EL (cell line): ENCODE measurements at places on chromosomes 11 and 22.

DNA sequence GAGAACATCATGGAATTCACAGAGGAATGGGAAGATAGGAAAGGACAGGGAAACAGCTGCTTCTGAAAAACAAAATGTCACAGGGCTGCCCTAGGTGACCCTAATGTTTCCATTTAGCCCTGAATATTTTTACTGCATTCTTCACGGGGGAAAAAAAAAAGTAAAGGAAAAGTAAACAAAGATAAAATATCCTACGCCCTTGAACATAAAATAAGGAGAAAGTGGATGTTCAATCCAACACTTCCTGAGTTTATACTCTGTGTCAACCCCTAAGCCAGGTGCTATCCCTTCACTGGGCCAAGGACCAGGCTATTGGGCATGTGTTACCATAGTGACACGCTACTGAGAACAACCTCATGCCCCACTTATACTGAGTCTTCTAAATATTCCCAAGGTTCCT, 84.7 kb downstream of the FAM76B start:
- no peak for DNase-seq

DNA sequence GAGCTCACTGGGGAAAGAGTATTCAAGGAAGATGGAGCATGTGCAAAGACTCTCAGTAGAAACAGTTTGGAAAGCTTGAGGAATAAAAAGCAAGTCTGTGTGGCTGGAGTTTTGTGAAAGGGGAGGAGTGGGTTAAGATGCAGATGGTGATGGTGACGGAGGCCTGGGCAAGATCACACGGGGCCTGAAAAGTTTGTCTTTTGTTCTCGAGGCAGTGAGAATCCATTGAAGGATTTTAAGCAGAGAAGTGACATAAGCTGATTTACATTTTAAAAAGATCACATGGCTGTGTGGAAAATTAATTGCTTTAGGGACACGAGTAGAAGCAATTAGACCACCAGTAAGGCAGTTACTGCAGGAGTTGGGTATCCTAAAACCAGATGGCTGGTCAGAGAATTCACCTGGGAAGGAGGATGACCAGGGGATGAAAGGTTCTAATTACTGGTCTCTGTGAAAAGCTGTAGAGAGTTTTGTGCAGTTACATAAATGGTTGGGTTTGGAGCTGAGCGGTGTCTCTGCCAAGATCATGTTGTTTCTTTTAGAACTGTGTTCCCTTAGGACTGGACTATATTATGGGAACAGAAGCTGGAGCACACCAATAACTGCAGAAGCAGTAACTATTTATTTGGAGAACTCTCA, 7.1 kb downstream of the RRP8 start:
- DNase-seq: no peak

- DNase-seq: peak; percentile 67
Measured at GRCh38 chr11:57248780-57249383, 11.8 kb upstream of the APLNR start.

GRCh38 chr11:125513705-125514265, 17.7 kb upstream of the FEZ1 start:
- no peak for DNase-seq

GRCh38 chr11:64019106-64020037, 16.4 kb upstream of the FLRT1 start:
- no peak for DNase-seq

DNA sequence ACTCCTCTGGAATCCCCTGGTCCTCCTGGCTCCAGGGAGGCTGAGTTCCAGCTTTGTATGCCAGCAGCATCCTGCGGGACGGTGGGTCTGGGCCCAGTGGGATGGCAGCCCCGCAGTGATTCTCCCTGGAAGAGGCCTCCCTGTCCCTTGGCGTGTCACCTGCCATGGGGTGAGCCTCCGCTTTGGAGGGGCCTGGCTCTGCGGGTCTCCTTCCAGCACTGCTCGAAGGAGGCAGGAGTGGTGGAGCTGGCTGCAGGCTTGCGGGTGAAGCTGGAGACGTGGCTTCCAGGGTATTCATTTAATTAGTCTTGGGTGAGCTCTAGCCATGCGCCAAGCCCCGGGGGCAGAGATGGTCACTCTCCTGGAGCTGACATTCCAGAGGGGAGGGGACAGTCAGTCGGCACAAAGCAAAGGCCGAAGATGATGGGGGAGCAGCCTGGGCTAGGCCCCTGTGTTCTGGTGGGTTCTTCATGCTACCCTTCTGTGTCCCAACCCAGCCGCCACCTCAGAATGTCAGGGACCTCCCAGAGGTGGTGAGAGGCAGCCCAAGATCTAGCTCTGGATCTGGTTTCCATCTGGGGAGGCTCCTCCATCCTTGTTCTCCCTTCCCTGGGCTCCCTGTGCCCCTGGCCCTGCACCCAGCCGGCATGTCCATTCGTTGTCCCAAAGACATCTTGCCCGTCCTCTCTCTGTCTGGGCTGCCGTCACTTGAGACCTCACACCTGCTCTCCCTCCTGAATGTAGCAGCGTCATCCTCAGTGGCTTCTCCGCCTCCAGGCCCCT, 1332.5 kb downstream of the BRD1 start:
- DNase-seq: no peak

DNA sequence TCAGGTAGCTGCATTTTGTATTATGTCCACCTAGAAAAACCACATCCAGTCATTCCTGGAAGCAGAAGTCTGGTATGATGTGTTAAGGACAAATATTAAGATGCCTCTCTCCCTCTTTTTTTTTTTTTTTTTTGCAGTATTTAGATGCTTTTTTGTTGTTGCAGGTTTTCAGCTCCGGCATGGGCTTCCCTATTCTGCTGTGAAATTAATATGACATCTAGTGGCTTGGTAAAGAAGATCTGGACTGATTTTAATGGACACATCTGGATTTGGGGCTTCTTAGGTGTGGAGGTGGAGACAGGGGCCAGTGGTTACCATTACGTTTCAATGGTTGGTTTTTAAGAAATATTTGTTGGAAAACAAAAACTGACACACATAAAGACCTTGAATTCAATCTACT, 47.5 kb upstream of the RASSF10 start:
- DNase-seq: no peak

- DNase-seq: no peak
Measured at GRCh38 chr11:60251485-60252212, 8.7 kb upstream of the MS4A4E start.

- peak; percentile 72 for DNase-seq
Measured at GRCh38 chr11:107770551-107770951, 58.7 kb upstream of the SLN start.

DNA sequence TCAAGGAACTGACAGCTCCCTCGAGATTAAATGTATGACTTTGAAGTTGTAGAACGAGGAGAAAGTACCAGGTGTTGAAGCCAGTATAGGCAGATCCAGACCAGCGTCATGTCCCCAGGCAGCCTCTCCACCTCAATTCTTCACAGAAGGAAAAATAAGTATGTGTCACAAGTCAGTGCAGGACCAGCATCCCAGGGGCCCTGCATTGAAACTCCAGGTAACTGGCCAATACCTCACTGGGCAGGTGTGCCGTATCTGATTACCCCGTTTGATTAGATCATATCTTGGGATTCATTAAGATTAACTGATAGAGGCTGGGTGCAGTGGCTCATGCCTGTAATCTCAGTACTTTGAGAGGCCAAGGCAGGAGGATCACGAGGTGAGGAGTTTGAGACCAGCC, 466.7 kb upstream of the B3GAT1 start:
- no peak for DNase-seq

DNA sequence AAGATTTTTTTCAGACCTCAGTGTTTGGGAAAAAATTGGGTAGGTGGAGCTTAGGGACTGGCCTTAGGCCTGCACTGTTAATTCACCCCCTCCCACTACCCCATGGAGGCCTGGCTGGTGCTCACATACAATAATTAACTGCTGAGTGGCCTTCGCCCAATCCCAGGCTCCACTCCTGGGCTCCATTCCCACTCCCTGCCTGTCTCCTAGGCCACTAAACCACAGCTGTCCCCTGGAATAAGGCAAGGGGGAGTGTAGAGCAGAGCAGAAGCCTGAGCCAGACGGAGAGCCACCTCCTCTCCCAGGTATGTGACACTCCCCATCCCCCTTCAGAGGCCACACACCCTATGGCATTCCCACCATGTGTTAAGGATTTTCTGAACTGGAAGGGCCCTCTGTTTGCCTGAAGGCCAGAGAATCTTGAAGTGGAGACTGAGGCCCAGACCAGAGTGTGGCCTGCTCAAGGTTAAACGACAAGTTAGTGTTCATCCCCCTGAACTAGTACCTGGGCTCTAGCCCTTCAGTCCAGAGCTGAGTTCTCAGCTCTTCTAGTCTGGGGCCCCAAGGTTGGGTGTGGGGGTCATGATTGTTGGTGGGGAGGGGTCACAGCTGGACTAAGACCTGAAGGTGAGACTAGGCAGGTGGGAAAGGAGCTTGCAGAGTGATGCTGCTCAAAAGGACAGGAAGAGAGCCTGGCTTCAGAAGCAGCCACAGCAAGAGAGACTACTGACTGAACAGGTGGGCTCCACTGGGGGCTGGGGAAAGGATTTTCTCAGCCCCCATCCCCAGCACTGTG, 2.3 kb upstream of the FOLR1 start:
- DNase-seq: no peak

- DNase-seq: no peak
Measured at GRCh38 chr22:43731988-43732387, 80.1 kb downstream of the EFCAB6 start.

- DNase-seq: no peak
Measured at GRCh38 chr11:83612891-83613766, 327.0 kb upstream of the CCDC90B start.

GRCh38 chr22:26830837-26831236, 173.4 kb downstream of the MIAT start:
- no peak for DNase-seq

DNA sequence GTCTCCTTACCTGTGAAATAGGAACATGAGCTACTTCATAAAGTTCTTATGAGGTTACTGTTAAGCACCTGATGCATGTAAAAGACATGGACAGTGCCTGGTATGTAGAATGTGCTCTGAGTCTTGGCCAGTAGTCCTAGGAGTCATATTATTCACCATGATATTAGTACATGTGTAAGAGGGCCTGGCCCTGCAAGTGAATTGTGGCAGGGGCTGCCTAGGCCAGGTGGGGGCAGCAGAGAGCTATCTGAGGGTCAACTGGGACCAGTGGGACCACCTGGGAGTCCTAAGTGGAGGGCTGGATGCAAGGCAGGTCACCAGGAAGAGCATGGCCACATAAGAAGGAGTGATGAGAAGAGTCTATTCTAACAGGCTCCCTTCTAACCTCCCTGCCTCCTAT, 529.5 kb downstream of the SOX6 start:
- peak; percentile 35 for DNase-seq

- peak; percentile 99 for DNase-seq
Measured at GRCh38 chr11:10490398-10491241, 35.6 kb downstream of the AMPD3 start.

- DNase-seq: no peak
Measured at GRCh38 chr11:125056931-125057692, 6.0 kb upstream of the SLC37A2 start.

DNA sequence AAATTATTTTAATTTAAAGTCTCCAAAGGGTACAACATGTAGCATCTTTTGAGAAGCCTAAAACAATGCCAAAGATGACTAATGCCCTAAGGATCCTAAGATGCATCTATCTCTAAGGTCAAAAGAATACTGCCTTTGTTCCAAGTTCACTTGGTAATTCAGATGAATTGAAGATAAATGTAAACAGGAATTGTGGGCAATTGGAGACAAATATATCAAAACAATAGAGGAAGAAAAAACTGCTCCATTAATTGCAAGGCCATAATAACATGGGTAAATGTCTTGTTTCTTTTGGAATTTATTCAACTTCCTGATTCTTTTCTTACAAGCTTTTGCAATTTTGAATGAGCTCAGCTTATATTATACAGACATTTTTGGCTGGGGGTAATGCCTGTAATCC, 338.6 kb downstream of the TTC28 start:
- DNase-seq: peak; percentile 40

DNA sequence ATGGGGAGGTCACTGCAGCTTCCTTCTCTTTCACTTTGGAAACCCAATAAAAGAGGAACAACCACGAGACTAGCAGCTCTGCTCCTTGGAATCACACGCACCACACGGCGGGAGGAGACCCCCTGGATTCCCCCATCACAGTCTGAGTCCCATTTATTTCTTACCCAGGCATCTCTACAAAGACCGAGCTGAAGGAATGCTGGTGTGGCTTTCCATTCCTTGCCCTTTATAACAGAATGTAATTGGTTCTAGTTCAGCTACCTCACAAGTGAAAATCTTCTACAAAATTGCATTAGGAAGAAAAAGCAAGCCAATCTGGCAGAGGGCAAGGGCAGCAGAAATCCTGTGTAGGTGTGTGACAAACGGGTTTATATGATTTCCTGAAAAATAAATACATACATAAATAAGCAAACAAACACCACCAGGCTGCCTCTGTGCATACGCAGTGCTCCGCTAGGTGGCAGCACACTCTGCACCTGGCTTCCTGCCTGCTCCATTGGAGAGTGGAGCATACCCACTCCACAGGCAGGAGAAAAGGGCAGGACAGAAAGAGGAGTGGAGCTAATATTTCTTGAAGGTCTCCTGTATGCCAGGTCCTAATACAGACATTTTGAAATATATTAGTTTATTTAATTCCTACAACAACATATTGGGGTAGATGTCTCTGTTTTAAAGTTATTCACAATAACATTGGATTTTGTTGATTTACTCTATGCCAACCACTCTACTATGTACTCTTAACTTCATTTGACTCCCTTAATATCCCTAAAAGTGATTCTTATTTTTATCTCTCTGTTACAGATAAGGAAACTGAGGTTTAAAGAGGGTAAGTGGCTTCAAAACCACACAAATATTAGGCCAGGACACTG, 673.1 kb downstream of the KCNA4 start:
- DNase-seq: peak; percentile 59

DNA sequence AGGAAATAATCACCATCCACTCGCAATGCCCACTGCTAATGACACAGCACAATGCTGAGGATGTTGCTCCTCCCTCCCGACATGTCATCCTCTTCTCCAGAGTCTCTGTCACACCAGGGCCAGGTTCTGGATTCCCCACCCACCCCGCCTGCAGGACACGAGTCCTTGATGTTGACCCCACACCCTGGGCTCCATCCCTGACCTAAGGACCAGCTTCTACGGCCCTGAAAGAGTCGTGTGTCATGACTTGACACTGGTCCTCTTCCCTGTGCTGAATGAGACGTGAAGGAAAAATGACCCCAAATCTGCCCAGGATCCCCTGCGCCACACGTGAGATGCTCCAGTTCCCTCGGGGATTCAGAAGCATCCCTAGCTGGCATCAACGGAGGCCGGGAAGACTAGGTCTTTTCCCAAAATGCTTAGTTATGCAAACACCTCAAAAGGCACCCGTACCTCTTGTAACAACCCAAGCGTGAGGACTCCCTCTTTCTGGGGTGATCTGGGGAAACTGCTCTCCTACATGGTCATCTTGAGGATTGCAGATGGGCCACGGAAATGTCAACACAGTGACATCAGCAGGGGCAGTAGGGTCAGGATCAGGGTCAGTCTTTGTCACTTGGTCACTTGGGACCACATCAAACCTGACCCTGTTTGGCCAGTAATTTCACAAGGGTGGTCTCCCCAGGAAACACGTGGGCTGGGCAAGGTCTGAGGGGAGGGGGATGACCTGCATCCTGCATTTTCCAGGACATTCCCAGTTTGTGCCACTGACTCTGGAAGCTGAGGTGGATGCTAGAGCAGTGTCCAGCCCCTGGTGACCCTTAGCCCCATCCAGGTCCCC, 42.0 kb downstream of the IGLL5 start:
- no peak for DNase-seq
